Right lung (tissue), 10 donors: ENCODE measurements at places on chromosomes 5 and 9. TPM values are rescaled to one million over a fixed set of nuclear protein-coding genes. Genes with fewer than 3 reads are reported as not detected.

Gene SIGMAR1
- polyA plus RNA-seq: 36.1 TPM

Gene AGXT2
- polyA plus RNA-seq: not detected

DNA sequence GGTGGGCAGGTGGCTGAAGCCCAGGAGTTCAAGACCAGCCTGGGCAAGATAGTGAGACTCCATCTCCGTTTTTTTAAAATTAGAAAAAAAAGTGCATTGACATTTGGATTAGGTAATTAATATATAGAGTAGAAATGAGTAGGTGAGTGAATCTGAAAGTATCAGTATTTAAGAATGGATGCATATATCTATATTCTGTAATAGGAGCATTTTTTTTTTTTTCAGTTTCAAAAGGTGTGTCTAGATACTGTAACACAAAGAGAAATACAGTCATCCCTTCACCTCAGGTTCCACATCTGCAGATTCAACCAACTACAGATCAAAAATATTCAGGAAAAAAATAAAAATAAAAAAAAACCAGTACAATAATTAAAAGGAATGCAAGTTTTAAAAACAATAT, 50.8 kb downstream of the RBM27 start:
- no peak for DNase-seq

DNA sequence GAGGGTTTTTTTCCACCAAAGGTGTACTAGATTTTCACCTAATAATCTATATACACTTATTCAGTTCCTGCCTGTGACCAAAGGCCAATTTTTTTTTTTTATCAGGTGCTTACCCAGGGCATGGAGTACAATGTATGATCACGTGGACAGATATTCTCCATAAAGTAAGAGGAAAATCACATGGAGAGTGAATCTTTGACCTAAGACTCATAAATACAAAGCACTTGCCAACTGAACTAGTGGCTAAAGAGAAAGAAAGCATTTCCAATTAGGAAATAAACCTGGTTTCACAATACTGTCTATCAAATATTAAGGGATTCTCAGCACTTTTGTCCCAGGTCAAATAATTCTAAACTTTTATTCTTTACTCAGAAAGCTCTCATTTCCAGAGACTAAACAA, 33.0 kb upstream of the CEP120 start:
- DNase-seq: no peak

GRCh38 chr9:99607842-99608448, 213.7 kb upstream of the NR4A3 start:
- no peak for DNase-seq
